ENCODE measurements at places on chromosomes 12 and 14. TPM values are rescaled to one million over a fixed set of nuclear protein-coding genes. Genes with fewer than 3 reads are reported as not detected.

DNA sequence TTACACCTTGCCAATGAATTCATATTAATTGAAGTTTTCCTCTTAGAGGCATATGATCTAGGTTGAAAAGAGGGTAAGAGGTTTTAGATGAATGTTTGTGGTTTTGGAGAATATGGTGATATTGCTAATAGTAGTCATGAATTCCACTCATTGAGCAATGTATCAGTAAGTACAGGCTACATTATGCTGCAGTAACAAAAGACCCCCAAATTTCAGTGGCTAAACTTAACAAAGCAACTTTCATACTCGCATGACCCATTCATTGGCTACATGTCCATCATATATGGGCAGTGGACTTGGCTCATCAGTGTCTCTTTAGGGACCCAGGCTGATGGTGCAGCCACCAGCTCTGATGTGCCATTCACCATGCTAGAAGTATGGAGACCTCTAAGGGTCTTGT, 196.6 kb upstream of the MYL2 start:
- DNase-seq, result no peak

- no peak for DNase-seq
Observed at GRCh38 chr14:59529189-59529588, 44.9 kb downstream of the JKAMP start.

- DNase-seq, result no peak
Observed at GRCh38 chr12:132465269-132466190, 24.4 kb upstream of the FBRSL1 start.

GRCh38 chr14:88476825-88477224, 78.0 kb downstream of the PTPN21 start:
- DNase-seq, result no peak

MUCL1 gene
- polyA plus RNA-seq, result not detected

CLEC6A gene
- not detected for polyA plus RNA-seq

DDX55 gene
- 10.2 TPM for polyA plus RNA-seq

- no peak for DNase-seq
Observed at GRCh38 chr14:74655599-74656395, 43.8 kb upstream of the LTBP2 start.

HHIPL1 gene
- polyA plus RNA-seq, result 2.5 TPM

- no peak for DNase-seq
Observed at GRCh38 chr12:108374596-108375320, 35.6 kb upstream of the CMKLR1 start.

GZMH gene
- not detected for polyA plus RNA-seq

DNA sequence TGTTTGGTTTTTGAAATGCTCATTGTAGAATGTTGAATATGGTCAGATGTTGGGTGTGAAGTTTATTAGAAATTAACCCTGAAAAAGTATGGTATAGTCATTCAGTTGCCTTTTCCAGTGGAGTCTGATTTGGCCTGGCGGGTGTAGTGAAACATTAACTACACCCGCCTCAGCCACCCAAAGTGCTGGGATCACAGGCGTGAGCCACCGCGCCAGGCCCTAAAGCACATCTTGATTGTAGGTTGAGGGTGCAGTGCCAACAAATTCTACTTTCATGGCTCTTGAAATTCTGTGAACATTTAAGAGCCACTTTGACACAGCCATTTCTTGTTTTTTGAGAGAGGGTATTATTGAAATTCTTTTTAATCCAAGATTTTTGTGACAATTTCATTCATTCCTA, 624.9 kb downstream of the DIO2 start:
- DNase-seq, result no peak

GRCh38 chr12:109772622-109773321, 59.1 kb downstream of the FAM222A start:
- no peak for DNase-seq

- DNase-seq, result peak; percentile 68
Observed at GRCh38 chr14:44414646-44415045, 92.4 kb downstream of the FSCB start.
